IMR-90 (cell line): ENCODE measurements at places on chromosomes 6 and 20. TPM values are rescaled to one million over a fixed set of nuclear protein-coding genes. Genes with fewer than 3 reads are reported as not detected.
A peak's percentile ranks its signal among the peaks of the same experiment; 100 is the strongest.

Gene HDAC2
- 72.6 and 116 TPM in 2 replicates for total RNA-seq

Gene SIRPG
- not detected in 2 replicates for total RNA-seq

Gene NHLRC1
- 0.83 and 1.1 TPM in 2 replicates for total RNA-seq

Gene TINAG
- total RNA-seq = not detected in 2 replicates

Gene LTB
- not detected in 2 replicates for total RNA-seq

Gene BFSP1
- total RNA-seq = 1.9 and 2.0 TPM in 2 replicates

Gene SGK1
- total RNA-seq = 121 and 211 TPM in 2 replicates

Gene GHRH
- total RNA-seq = not detected in 2 replicates

Gene ANKEF1
- 0.54 and 0.56 TPM in 2 replicates for total RNA-seq

Gene TMC2
- total RNA-seq = not detected in 2 replicates

Gene ZHX3
- 28.0 and 28.3 TPM in 2 replicates for total RNA-seq

- DNase-seq = no peak
These were observed 967 bp downstream of the KIAA0408 start for GRCh38 chr6:127458222-127458621.

GRCh38 chr6:99746261-99746895, 139.7 kb downstream of the PRDM13 start:
- peak; percentile 74 for DNase-seq

- no peak for DNase-seq
These were observed 520.4 kb downstream of the ADGRB3 start for GRCh38 chr6:69155467-69155866.

- DNase-seq = no peak
These were observed 340.4 kb upstream of the OPRM1 start for GRCh38 chr6:153698637-153699036.

- no peak for DNase-seq
These were observed 33.1 kb upstream of the CHRNA4 start for GRCh38 chr20:63394069-63394919.

GRCh38 chr6:149118737-149119653, 198.5 kb upstream of the TAB2 start:
- no peak for DNase-seq

DNA sequence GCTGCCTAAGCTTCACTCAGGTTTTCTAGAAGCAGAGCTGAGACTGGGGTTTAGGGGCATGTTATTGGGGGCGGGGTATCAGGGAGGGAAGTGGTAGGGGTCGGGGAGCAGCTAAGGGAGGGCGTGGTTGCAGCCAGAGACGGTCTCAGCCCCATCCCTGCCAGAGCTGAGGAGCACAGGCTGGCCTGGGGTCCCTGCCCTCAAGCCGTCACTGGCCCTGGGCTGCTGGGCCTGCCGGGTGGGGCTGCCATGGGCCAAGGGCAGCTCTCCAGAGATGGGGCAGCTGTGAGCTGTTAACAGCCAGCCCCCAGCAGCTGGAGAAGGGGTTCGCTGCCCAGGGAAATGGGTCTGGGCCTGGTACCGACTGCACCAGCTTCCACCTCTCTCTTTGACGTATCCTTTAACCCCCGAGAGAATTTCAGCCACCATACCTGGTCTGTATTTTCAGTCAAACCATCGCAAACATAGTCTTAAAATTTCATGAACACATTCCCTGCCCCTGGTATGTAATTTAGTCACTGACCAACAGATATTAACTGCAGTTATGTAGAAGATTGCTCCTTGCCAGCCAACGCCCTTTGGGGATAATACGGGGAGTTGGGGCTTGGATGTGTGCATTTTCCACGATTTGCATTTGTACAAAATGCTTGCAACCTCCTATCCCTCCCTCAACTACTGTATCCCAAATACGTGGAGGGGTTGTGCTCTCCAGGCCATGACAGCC, 253.4 kb downstream of the TAF4 start:
- DNase-seq = no peak

GRCh38 chr6:147135211-147135681, 69.0 kb upstream of the STXBP5 start:
- peak; percentile 95 for DNase-seq

GRCh38 chr6:85186546-85187175, 263.2 kb upstream of the NT5E start:
- peak; percentile 15 for DNase-seq

- no peak for DNase-seq
These were observed 14.8 kb downstream of the DDRGK1 start for GRCh38 chr20:3189561-3190131.

DNA sequence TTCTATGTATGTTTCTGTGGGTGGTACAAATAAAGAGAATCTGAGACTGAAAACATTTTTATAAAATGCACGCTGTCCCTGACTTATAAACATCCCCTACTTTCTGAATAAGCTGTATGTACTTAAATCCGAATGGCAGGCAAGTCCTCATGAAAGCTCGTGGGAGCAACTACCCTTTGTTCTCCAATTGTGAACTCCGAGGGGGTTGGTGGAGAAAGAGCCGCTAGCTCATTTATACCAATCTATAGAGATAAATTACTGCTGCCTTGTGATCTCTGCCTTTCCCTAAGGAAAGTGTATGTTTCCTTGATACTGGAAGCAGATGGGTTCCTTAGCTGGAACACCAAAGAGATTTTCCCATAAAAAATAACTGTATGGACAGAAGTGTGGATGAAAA, 84.5 kb downstream of the GJA10 start:
- DNase-seq = no peak

- DNase-seq = no peak
These were observed 467.4 kb downstream of the CDC5L start for GRCh38 chr6:44854712-44855443.

- no peak for DNase-seq
These were observed 2.3 kb downstream of the TGM3 start for GRCh38 chr20:2298116-2298515.

DNA sequence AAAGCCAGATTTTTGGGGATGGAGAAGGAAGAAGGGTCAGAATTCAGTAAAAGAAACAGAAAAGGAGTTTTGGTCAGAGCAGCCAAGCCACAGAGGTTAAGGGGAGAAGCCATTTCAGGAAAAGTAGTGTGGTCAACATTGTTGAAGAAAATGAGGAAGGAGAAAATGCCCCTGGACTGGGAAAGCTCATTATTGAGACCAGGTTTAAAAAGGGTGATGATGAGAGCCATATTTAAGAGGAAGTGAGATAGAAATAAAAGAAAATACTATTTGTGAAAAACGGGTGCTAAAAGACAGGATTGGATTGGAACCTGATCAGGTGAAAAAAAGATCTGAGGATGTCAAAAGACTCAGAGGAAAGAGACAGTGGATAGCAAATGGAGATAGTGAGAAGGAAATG, 75.8 kb downstream of the CEP162 start:
- no peak for DNase-seq

DNA sequence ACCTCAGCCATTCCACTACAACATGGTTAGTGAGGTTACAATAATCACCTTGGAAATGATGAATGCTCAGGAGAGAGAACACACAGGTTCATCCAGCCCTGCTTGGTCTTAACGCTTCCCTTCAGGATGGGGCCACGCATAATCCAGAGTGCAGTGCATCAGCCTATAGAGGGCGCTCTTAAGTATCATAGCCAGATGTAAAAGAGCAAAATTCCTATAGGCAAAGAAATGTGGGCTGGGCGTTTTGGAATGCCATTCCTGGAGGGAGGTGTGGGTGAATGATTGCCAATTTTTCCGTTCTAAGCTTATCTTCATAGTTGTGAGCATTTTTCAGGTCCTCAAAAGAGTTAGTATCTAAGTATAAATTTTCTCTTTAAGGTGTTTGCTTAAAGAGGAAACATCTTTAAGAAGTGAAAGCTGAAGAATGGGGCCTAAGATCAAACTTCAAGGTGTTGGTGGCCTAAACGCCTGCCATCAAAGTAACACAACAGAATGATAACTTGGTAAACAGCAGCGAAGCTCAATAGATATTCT, 1.8 kb downstream of the RIPOR2 start:
- DNase-seq = no peak

GRCh38 chr6:64831680-64832079, 875.3 kb downstream of the EYS start:
- no peak for DNase-seq

GRCh38 chr6:149900620-149901443, 2.9 kb upstream of the RAET1E start:
- DNase-seq = no peak

DNA sequence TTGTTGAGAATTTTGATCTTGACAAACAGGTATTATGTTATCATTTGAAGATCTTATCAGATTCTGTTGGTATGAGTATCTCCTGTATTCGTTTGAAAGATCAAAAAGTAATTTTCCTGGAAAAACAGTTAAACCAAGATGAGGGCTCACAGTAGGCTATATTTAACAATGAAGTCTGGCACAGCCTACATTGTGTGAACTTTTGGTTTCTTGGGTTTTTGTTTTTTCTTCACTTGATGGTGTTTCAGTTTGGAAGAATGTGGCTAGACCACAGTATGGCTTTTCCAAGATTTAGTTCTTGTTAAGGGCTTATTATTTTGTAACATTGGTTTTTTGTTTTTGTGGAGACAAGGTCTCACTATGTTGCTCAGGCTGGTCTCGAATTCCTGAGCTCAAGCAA, 306.4 kb downstream of the CDKAL1 start:
- peak; percentile 65 for DNase-seq

DNA sequence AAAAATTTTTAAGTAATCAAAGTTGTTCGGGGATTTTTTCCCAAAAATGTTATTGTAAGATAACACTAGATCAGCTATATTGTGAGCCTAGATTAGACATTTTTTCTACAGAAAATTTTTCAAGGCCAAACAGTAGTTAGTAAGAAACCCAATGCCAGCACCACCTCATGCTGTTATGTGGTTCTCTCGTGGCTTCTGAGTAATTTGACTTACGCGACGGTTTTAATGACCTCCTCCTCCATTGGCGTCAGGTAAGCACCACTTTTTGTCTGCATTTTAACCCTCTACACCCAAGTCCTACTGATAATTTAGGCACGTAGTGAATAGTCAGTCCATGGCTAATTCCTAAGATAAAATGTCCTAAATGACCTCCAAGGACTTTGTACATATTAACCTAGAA, 9.7 kb downstream of the RPS6KA2 start:
- no peak for DNase-seq

- DNase-seq = peak; percentile 90
These were observed 72.9 kb upstream of the DTNBP1 start for GRCh38 chr6:15735567-15736265.

DNA sequence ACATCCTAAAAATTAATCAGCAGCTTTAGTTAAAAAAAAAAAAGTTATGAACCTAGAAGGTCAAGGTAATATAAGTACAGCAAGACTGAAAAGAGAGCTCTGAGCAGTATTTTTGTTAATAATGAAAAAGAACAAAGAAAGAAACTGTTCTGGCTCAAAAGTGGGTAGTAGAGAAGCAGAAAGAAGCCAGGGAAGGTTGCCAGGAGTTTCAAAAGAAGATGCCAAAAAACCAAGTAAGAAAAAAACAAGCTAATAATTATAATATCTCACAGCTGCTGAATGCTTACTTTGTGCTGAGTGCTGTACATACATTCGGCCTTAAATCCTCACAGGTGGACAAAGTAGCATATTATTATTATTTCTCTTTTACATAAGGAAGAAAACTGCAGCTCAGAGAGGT, 31.9 kb downstream of the NRSN1 start:
- DNase-seq = no peak

- DNase-seq = no peak
These were observed 51.0 kb upstream of the L3MBTL3 start for GRCh38 chr6:129967427-129967826.

DNA sequence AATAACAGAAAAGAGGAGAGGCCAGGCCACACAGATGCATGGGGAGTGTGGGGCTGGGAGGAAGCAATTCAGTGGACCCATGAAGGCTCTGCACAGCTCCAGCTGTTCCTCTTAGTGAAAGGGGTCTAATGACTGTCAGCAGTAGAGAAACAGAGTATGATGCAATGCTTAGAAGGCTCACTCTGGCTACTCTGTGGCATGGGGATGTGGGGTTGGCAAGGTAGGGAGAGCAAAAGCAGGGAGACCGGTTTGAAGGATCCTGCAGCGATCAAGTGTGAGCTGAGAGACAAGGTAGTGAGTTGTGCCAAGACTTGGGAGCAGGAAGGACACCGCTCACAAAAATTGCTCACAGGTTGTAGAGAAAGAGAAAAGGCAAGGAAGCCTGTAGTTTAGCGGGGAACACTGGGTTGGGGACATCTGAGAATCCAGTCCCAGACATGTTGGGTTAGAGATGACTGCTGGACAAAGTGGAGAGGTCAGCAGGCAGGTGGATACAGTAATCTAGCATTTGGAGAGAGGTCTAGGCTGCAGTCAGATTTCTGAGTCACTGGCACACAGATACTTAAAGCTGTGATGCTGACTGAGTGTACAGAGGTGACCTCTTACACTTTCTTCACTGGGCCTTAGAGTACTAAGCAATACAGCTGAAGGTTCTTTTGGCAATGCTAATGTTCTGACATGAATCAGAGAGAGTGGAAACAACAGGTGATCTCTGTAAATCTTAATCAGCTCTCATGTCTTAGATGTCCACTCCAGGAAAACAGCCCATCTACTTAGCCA, 27.1 kb downstream of the NAPB start:
- peak; percentile 37 for DNase-seq

DNA sequence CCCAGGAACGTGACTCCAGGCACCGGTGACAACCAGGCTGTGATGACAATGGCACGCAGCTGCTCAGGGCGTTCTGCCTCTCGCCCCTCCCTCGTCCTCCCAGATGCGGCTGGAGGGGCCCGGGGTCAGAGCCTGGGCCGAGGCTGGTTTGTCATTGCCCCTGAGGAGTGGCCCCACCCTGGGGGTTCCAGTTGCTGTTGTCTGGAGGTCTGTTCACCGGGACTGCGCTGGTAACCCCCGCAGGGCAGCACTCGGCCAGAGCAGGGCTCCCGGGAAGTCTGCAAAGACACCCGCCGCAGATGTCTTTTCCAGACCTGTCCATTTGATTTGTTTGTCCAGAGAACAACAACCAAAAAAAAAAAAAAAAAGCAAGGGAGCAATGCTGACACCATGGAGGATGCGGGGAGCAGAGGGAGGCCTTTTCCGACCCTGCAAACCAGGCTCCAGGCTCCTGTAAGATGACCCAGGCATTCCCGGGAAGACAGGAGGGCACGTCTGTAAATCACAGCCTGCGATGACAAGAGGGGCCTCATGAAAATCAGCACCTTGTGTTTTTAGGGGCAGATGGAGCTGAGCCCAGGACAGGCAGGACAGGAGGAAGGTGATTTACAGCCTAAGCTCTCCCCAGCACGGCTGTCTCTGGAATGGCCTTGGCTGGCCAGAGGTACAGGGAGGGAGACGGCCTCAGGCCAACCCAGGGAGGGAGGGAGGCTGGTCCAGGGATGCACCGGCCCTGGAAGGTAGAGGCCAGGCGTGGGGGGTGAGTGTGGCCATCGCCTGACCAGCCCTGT, 189.3 kb downstream of the ERMARD start:
- DNase-seq = no peak

- peak; percentile 90 for DNase-seq
These were observed 62.3 kb upstream of the SNX9 start for GRCh38 chr6:157760589-157761330.

GRCh38 chr6:100701728-100702127, 179.4 kb downstream of the ASCC3 start:
- DNase-seq = no peak

- DNase-seq = peak; percentile 70
These were observed 111.0 kb downstream of the TBXT start for GRCh38 chr6:166056637-166057036.

DNA sequence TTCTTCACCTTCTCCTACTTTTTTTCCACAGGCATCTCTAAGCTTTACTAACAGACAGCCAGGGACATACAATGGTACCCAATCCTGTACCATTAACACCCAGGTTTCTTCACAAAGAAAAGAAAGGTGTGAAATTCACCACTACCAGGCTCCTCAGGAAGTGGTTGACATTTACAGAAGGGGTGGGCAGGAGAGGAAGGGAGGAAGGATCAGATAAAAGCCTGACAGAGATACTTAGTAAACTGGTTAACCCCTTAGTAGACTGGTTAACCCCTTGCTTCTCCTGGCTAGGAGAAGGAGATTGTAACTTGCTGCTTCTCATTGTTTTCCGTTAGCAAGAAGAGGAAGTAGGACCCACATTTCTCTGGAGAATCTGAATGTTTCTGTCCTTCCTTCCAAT, 7.2 kb downstream of the SAMD3 start:
- DNase-seq = no peak
